ENCODE measurements at places on chromosomes 12 and 14.

DNA sequence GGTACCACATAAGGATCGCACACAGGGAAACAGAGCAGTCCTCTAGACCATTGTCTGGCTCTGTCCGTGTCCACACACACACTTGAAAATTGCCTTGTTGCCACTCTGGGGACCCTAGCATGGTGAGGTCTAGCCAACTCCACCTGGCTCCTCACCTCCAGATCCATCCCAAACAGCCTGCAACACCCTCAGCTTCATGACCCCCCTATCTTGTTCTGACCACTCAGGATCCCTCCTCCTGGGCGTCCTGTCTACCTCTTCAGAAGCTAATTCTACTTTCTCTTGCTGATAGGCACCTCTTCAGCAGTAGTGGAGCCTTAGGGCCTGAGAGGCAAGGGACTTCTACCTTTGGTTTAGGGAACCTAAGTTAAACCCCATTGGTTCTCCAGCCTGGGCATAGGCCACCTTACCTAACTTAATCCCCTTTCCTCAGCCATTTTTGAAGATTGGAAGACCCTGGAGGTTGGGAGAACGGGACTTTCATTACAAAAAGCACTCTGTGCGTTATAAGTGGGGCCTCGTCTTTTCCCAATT, 697 bp upstream of the HOXC5 start:
- DNase-seq: no peak

GRCh38 chr12:121293603-121294002, 2.9 kb downstream of the CAMKK2 start:
- DNase-seq: no peak

GRCh38 chr12:21292111-21292510, 42.6 kb downstream of the SLCO1A2 start:
- no peak for DNase-seq

- DNase-seq: no peak
These were observed 15.9 kb downstream of the MMP17 start for GRCh38 chr12:131844140-131844539.

DNA sequence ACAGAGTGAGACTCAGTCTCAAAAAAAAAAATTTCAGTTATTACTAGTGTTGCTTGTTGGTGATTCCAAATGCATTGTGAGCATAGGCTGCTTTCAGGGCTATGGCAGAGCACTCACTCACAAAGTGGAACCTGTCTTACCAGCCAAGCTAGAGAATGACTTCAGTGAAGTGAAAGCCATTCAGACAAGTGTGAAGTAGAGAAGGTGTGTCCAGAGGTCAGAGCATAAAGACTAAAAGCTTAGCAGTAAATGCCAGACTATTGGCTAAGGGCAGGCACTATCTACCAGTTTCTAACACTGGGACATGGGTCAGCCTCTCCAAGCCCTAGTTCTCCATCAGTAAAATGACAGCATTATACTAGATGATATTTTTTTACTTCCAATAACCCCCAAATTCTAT, 12.7 kb downstream of the PPP1R36 start:
- DNase-seq: no peak

DNA sequence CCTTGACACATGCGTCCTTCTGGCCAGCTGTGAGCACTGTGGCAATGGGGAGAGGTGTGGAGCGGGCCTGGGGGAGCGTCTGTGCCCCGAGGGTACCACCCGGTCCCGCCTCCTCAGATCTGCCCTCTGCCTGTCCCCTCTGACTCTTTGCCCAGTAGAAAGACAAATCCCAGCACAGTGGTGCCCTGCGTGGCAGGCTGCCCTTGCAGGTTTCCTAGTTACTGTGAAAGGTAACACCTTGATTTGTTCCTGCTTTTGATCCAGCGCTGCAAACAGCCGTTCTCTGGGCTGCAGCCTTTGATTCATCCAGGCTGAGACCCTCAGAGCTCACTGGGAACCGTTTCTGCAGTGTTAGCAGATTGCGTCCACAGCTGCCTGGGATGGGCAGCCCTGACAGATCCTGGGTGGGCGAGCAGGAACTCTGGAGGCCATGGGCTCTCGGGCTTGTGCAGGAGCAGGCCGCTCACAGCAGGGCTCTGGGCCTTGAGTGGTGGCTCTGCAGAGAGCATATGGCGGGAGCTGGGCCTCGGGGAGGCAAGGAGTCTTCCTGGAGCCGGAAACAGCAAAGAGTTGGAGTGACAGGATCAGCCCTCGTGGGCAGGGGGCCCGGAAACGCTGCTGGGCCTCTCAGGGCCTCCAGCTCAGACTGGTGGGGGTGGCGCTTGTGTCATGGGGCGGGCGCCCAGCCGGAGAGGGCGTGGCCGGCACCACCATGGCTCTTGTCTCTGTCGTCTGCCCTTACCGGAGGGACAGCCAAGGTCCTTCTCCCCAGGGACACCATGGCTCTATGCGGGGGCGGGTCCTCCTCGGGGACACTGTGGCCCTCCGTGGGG, 16.6 kb downstream of the FBRSL1 start:
- peak; percentile 41 for DNase-seq

- no peak for DNase-seq
These were observed 2.5 kb downstream of the SCN8A start for GRCh38 chr12:51593539-51593938.

- DNase-seq: no peak
These were observed 2.5 kb downstream of the CARMIL3 start for GRCh38 chr14:24054324-24054641.

GRCh38 chr14:78762331-78762730, 592.2 kb downstream of the NRXN3 start:
- DNase-seq: no peak

- DNase-seq: peak; percentile 7
These were observed 33.7 kb downstream of the PAH start for GRCh38 chr12:102883204-102883799.

DNA sequence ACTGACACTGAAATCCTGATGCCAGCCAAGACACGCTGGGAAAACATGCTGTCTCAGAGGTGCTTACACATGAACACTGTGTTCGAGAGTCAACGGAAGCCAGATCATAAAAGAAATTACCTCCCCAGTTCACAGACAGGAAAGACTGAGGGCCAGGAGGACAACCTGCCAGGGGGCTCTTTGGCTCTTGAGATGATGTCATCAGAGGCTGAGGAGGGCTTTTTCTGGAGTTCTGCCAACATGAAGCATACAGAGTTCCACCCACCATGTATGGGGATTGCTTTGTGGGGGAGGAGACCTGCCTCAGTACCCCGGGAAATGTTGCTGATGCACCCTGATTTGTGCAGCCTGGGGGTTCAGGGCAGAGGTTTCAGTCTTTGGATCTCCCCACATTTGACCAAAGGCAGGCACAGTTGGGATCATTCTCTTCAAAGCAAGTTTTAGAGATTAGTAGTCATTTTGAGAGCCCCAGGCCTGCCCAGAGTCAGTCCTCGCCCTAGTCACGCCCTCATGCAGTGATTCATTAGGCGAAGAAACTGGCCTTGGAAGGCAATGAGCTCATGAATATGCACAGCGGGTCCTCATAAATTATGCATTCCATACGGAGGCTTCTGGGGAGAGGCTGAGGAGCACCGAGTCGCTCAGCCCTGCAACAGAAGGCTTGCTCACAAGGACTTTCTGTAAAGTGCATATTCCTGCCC, 34.9 kb upstream of the EML1 start:
- DNase-seq: no peak

DNA sequence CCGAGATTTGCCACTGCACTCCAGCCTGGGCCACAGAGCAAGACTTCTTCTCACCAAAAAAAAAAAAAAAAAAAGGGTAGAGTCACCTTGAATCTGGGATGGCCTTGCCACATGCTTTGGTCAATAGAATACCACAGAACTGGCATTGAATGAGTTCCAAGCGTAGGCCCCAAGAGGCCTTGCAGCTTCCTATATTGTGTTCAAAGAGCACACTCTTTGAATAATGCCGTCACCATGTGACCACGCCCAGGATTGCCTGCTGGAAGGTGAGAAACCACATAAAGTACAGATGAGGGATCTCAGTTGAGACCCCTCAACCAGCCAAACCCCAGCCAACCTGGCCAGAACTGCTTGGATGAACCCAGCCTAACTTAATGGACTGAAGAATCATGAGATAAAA, 239.2 kb upstream of the AMIGO2 start:
- no peak for DNase-seq

DNA sequence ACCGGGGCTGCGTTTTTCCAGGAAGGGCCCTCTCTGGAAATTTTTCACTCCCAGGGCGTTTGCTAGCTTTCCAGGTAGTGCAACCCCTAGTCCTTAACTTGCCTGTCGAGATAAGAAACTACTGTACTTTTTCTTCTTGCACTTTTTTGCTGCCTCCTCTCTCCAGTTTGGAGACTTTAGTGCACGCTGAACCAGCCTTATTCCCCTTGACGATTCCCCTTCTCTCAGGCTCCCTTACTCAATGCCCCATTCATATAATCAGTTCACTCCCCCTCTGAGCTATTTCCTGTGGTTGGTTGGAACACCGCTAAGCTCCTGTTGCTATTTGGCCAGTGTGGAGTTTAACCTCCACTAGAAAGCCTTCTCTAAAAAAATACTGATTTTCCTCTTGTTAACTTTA, 682 bp downstream of the CREBL2 start:
- DNase-seq: peak; percentile 13

- DNase-seq: no peak
These were observed 30.2 kb downstream of the NUDT4 start for GRCh38 chr12:93407963-93408283.

GRCh38 chr12:52204095-52204930, 12.5 kb upstream of the KRT80 start:
- DNase-seq: no peak

- DNase-seq: no peak
These were observed 41.1 kb downstream of the TMEM63C start for GRCh38 chr14:77222546-77223225.

- no peak for DNase-seq
These were observed 187.3 kb downstream of the CAND1 start for GRCh38 chr12:67456431-67456901.

GRCh38 chr12:121295746-121296617, 527 bp downstream of the CAMKK2 start:
- no peak for DNase-seq

DNA sequence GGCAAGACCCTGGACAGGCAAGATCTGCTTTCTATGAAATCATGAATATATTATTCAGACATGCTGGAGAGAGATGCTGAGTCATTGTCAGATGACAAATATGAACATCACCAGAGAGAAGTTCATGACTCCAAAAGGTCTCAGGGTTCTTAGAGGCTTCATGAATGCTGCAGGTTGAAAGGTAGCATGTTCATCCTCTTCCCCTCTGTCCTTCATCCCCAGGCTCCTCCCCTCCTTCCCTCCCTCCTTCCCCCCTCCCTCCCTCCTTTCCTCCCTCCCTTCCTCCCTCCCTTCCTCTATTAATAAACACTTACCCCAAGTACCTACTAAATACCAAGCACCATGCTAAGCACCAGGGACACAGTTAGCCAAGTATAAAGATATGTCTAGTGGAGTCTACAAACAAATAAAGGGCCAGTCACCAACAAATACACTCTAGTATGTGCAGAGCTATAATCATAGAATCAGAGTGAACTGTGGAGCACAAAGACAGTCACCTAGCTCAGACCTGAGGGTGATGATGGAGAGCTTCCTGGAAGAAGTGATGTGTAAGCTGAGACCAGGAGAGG, 46.2 kb downstream of the RPH3A start:
- no peak for DNase-seq

GRCh38 chr12:12704593-12705230, 8.7 kb upstream of the GPR19 start:
- no peak for DNase-seq

GRCh38 chr12:48279101-48279500, 71.6 kb downstream of the ZNF641 start:
- DNase-seq: no peak

DNA sequence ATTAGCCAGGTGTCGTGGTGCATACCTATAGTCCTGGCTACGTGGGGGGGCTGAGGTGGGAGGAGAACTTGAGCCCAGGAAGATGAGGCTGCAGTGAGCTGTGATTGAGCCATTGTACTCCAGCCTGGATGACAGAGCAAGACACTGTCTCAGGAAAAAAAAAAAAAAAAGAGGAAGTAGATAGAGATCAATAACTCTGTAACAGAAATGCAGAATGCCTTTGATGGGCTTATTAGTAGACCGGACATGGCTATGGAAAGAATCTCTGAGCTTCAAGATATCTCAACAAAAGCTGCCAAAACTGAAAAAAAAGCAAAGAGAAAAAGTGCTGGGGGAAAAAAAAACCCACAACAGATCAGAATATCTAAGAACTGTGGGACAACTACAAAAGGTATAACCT, 37.5 kb downstream of the GPR68 start:
- no peak for DNase-seq

DNA sequence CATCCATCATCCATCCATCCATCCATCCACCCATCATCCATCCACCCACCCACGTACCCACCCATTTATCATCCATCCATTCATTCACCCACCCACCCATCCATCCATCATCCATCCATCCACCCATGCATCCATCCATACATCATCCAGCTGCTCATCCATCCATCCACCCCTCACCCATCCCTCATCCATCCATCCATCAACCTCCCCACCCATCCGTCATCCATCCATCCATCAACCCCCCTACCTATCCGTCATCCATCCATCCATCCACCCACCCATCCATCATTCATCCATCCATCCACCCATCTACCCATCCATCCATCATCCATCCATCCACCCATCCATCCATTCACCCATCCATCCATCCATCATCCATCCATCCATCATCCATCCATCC, 306.2 kb upstream of the SFSWAP start:
- DNase-seq: no peak

DNA sequence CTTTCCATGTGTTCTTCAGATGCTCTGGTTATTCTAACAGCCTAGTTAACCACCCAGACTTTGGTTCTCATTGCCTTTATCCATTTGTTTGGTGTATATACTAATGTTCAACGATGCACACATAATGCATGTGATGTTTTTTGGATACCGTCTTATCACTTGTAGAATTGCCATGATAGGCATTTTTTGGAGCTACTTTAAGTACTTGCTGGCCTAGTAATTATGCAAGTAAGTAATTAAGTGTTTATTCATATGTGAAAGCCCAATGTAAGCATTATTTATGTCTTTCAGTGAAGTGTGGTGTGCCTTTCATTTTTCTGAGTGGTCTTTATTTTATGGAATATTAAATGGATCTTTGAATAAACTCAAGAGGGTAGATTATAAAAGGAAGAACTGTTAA, 14.2 kb downstream of the RAP1B start:
- no peak for DNase-seq

- DNase-seq: no peak
These were observed 18.7 kb upstream of the MLEC start for GRCh38 chr12:120668091-120668867.

DNA sequence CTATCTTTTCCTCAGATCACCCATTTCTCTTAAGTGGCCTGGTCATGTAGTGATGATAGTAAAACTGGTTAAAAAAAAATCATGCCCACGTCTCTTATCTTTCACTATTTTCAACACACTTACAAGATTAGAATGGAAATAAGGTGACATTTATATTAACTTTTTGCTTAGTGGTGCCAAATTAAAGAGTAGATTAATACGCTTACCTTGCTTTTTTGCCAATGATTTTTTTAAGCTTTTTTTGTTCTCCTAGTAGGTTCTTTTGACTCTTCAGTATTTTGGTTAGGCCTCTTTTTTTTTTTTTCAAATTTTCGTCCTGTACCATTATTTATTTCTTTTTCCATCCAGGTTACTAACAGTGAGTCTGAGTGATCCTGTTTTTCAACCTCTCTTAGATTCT, 147.9 kb downstream of the PTCSC3 start:
- DNase-seq: no peak

GRCh38 chr12:20489645-20490044, 121.3 kb downstream of the PDE3A start:
- DNase-seq: no peak

GRCh38 chr14:100261621-100262020, 22.7 kb downstream of the YY1 start:
- DNase-seq: no peak

GRCh38 chr12:93087840-93088610, 158.9 kb upstream of the EEA1 start:
- no peak for DNase-seq

GRCh38 chr12:7118881-7119280, 9.8 kb downstream of the RBP5 start:
- no peak for DNase-seq
